Cortex of kidney (tissue), 1 donor: ENCODE measurements at places on chromosomes 7 and 10.

- no peak for DNase-seq
Observed at GRCh38 chr10:20858292-20859124, 38.6 kb downstream of the NEBL start.

GRCh38 chr7:51785171-51785570 is 468.6 kb upstream of the COBL start:
- DNase-seq, result no peak

- DNase-seq, result no peak
Observed at GRCh38 chr10:74190494-74190893, 39.5 kb downstream of the ADK start.

GRCh38 chr7:51456-52068 is 140.8 kb upstream of the FAM20C start:
- no peak for DNase-seq

DNA sequence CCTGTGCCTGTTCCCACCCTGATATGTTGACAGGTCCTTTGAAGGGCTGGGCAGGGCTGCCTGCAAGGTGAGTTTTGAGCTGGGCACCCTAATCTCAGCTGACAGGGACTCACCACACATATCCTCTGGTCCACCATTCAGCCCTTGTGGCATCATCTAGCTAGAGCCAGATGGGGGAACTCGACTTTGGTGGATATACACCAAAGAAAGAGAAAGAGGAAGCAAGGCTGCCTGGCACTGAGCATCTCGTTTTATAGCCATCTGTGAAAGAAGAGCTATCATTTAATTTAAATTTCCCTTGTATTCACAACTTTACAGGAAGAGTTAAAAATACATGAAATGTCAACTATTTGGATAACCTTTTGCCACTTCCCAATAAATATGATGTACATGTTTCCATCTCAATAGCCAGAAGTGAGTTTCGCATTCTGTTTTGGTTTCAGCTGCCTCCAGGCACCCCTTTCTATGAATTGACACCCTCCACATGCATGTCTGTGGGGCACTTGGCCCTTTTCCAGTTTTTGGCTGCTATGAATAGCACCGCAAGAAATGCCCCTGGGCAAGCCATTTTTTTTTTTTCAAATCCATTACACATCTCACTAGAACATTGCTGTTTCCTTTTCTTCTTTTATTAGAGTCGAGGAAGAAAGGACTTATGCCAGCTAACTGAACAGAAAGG is 22.9 kb upstream of the GRB10 start:
- no peak for DNase-seq

GRCh38 chr7:7989616-7990440 is 21.2 kb downstream of the GLCCI1 start:
- DNase-seq, result no peak

DNA sequence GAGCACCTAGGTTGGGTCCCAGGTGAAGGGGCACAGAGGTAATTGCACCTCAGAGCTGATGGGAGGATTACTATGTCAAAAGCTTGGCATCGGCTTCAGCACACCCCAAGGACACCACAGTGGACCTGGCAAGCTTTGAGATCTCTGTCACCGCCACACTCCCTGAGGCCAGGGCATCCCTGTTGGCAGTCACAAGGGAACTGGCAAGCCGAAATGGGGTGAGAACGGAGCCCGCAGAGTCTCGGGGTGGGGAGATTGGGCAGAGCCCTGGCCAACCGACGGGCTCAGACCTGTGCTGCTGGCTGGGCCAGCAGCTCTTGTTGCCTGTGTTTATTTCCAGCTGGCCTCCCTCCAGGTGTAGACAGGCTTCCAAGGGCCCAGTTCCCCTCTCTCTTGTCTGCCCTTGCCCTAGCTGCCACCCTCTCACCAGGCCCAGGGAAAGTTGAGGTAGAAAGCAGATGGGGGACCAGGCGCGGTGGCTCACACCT is 2.5 kb downstream of the HSPB1 start:
- DNase-seq, result peak; percentile 19

- DNase-seq, result no peak
Observed at GRCh38 chr7:32496052-32496813, 944 bp downstream of the AVL9 start.

DNA sequence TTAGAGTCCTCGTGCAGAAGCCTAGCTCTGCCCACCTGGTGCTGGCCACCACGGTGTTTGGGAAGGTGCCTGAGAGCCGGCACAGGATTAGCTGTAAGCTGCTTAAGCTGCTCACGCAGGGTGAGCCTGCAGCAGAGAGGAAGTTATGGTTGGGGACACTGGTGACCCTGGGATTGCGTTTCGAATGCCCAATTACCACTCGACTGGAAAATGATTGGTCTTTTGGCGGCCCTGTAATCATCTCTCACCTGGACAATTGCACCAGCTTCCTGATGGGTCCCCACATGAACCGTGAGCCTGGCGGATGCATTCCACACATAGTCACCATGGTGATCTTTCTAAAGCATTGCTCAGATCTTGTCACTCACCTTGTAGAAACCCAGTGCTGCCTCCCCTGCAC is 442.3 kb upstream of the ZMIZ1 start:
- no peak for DNase-seq

- DNase-seq, result no peak
Observed at GRCh38 chr7:38318241-38318640, 44.8 kb upstream of the TARP start.

DNA sequence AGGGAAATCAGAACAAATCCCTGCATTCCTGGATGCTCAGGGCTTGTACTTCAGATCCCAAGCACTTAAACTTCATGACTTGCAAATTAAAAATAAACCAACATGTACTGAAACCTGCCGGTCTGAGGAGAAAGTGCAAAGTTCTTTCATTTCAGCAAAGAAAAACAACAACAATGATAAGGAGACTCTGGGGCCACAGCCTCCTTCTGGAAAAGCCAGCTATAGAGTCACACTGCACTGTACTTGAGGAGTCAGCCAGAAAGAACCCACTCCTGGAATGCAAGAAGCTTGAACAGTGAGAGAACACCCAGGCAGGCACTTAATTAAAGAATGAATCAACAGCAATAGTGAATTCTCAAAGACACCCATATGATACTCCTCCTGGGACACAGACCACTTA is 49.7 kb upstream of the TM9SF3 start:
- DNase-seq, result no peak

- DNase-seq, result no peak
Observed at GRCh38 chr10:59896191-59896590, 10.2 kb downstream of the CCDC6 start.

GRCh38 chr7:22256541-22257096 is 100.3 kb downstream of the RAPGEF5 start:
- DNase-seq, result no peak

GRCh38 chr7:94449151-94449725 is 54.5 kb downstream of the COL1A2 start:
- DNase-seq, result no peak

- no peak for DNase-seq
Observed at GRCh38 chr10:128883231-128884032, 583.6 kb upstream of the MGMT start.

- no peak for DNase-seq
Observed at GRCh38 chr10:122510326-122510725, 49.0 kb downstream of the HTRA1 start.

DNA sequence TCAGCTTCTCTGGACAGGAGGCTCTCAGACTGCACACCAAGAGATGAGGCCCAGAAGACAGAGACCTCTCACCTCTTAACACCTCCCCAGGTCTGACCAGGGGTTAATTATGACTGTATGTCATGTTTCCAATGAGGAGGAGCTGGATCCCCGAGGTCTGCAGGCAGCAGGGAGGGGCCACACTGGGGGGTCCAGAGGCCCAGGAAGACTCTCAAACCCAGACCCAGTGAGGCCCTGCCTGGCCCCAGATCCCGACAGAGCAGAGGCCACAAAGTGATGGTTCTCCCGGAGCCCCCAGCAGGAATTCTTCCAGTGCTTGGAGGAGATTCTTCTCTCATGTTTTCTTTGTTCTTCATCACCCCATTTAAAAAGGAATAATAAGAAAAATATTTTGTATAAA is 28.8 kb downstream of the PTPRN2 start:
- no peak for DNase-seq

GRCh38 chr7:38306914-38307313 is 33.5 kb upstream of the TARP start:
- DNase-seq, result no peak

- no peak for DNase-seq
Observed at GRCh38 chr7:151924508-151924907, 31.7 kb upstream of the GALNTL5 start.

GRCh38 chr10:116026725-116027124 is 246.3 kb downstream of the GFRA1 start:
- no peak for DNase-seq

- DNase-seq, result no peak
Observed at GRCh38 chr10:24973163-24973562, 20.8 kb upstream of the PRTFDC1 start.

DNA sequence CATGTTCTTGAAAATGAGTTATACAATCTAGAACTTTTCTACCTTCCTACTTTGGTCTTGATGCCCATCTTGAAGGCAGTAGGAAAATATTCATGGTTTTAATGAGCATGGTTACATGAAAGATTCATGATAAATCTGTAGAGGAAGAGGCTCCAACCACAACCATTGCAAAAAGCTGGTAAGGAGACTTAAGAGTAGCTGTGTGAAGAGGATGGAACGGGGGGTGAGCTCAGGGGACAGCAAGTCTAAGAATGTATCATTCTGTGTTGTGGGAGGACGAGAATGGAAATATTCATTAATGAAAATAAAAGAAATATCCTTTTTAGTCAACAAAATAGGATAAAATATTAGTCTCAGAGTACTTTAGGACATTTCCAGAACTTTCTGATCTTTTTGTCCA is 81.1 kb downstream of the BMPER start:
- DNase-seq, result no peak

DNA sequence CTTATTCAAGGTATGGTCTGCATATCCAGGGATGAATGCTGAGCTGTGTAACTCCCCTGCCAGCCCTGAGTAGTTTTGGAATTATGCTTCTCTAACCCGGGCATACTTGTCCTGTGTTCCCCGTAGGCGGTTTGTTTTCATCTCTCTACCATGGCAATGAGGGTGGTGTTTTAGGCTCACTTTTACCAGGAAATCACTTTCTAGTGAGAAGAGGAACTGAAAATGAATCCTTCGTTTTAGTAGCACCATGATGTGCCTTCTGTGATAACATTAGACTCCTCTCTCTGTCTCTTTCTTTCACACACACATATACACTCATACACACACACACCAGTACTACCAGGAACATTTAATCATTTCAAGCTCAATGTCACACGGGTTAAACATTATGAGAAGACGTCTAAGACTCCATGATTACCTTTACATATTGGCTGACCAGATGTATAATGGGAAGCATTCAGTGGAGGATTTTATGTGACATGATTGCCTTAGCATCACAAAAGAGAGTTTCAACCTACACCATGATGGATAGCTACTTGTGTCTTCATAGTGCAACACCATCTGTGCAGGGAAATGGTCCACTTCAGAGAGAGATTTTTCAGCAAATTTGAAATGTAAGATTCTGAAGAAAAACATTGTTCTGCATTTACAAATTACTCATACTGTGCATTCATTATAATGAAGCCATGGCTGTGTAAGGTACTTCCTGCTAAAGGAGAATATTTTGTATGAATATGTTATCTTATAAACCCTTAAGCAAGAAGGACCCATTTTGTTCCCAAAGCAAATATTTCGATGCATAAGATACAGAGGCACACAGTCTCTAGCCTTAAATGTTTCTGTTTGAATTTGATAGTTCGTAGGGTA is 31.0 kb upstream of the PFKP start:
- no peak for DNase-seq

DNA sequence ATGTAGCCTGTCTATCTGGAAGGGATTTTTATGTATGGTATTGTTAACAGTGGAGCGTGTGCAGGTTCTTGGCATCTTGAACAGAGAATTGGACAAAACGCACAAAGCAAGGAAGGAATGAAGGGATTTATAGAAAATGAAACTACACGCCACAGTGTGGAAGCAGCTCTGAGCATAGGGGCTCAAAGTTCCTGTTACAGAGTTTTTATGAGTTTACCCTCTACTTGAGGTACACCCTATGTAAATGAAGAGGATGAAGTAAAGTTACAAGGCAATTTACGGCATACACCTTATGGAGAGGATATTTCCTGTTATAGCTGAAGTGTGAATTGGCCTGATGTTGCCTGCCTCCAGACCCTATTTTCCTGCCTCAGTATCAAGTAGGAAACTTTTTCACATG is 33.3 kb downstream of the FANK1 start:
- no peak for DNase-seq

DNA sequence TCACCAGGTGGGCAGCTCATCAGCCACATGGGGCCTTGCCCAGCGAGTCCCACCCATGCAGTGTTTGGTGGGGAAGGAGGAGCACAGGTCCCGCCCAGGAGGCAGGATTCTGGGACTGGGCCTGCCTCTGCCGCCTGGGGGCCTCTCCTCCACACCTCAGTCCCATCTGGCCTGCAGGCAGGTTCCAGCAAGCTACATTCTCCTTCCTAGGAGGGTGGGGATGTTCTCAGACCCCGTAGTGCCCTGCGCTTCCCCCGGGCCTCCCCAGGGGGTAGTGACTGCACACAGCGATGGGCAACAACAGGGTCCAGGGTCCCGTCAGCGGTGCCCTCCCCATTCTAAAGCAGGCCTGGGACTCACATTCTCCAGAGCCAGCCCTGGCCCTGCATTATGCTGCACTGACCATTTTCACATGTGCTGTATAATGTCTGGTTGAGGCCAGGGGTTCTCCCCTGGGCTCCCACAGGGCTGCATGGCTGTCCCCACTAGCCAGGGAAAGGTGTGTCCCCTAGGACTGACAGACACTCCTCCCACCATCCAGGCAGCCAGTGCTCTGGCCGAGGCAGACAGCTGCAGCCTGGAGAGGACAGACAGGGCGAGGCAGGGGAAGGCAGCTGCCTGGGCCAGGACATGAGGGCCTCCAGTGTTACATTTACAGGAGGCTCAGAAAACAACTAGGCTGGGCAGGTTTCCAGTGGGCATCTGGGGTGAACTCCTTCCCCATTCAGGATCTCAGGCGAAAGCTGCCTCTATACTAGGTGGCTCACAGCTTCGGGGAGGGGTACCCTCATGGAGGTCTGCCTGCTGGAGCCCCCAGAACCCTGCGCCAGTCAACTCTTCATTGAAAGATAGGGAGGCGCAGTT is 9.3 kb downstream of the RASGEF1A start:
- no peak for DNase-seq
